RWPE2 (cell line): ENCODE measurements at places on chromosomes 2 and 18.

- no peak for DNase-seq
Measured at GRCh38 chr2:122412360-122412759, 656.9 kb downstream of the TSN start.

- no peak for DNase-seq
Measured at GRCh38 chr2:231288590-231288989, 90.2 kb downstream of the ARMC9 start.

- DNase-seq: no peak
Measured at GRCh38 chr2:152781175-152781574, 62.8 kb downstream of the ARL6IP6 start.

DNA sequence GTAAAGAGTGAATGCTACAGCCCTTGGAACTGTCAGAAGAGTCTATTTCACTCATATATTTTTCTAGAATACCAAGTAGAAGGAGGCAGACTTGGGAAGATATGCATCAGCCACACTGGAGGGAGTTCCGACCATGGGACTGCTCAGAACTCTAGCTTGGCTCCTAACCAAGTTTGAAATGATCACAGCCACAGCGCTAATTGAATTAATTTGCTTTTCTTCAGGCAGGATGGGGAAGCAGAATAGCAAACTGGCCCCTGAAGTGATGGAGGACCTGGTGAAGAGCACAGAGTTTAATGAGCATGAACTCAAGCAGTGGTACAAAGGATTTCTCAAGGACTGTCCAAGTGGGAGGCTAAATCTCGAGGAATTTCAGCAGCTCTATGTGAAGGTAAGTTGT, 51.4 kb downstream of the VSNL1 start:
- no peak for DNase-seq

- no peak for DNase-seq
Measured at GRCh38 chr2:236538242-236538641, 31.4 kb upstream of the ACKR3 start.

DNA sequence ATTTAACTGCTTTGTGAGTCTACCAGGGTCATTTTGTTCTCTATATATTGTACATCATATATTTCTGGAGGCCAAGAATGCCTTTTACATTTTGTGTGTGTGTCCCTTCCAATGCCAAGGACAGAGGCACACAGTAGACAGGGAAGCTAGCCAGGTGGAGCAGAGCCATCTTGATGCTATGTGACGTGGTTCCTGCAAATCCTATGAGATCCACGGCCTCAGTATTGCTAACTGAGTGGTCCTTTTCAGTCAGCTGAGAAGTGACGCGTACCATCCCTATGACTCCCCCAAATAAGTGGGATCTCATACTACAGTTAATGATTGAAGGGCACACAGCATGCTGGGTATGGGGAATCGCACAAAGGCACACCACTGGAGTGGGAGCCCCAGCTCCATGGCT, 27.3 kb downstream of the CCDC141 start:
- DNase-seq: no peak

DNA sequence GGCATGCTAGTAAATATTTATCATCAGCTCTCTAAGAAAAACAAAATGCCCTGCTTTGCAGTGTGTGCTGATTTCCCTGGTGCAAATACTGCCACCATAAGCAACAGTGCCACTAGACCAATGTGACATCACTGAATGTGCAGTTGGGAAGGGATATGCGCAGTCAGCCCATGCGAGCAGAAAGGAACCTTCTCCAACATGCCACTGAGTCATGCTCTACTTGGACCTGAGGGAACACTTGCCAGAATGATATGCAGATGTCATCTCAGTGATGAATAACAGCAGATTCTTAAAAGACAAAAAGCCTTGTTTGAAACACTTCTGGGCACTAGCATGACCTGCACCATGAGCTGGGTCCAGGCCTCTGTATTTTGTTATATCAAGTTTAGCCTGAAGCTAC, 55.3 kb upstream of the REL start:
- DNase-seq: no peak

- DNase-seq: no peak
Measured at GRCh38 chr2:121298476-121298875, 13.5 kb upstream of the TFCP2L1 start.

- no peak for DNase-seq
Measured at GRCh38 chr2:230920167-230920566, 4.9 kb downstream of the GPR55 start.

DNA sequence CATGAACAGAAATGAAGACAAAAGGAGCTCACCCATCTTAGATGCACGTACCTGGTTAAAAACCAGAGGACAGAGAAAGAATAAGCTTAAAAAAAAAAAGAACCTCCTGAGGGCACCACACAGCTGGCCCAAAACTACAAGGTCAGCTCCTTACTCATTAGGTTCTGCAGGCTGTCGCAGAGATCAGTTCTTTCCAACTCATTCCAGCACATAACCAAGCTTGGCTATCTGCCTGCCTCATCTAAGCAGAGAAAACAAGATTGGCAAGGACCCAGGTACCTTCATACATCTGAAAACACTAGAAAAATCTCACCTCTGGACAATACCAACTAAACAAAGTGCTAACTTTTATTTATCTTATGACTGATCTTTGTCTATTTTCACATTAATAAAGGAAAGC, 89.9 kb downstream of the NOL10 start:
- no peak for DNase-seq

GRCh38 chr2:238688193-238689153, 159.4 kb upstream of the TWIST2 start:
- DNase-seq: no peak

- DNase-seq: no peak
Measured at GRCh38 chr2:41873102-41874031, 174.5 kb upstream of the PKDCC start.

- no peak for DNase-seq
Measured at GRCh38 chr18:23485386-23485785, 17.9 kb upstream of the RMC1 start.

DNA sequence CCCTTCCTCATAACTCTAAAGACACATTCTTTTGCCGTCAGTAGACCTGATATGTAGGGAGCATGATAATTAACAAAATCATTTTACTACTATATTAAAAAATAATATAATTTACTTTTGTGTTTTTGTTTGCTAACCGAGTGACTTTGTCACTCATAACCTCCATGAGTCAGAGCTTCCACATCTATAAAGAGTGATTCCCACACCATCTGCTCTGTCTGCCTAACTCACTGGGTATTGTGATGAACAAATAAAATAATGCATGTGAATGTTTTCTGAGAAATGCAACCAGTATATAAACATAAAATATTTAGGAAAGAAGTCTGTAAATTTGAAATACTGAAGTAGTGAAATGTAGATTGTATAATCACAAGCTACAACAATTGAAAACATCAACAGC, 123.4 kb upstream of the DSEL start:
- no peak for DNase-seq

DNA sequence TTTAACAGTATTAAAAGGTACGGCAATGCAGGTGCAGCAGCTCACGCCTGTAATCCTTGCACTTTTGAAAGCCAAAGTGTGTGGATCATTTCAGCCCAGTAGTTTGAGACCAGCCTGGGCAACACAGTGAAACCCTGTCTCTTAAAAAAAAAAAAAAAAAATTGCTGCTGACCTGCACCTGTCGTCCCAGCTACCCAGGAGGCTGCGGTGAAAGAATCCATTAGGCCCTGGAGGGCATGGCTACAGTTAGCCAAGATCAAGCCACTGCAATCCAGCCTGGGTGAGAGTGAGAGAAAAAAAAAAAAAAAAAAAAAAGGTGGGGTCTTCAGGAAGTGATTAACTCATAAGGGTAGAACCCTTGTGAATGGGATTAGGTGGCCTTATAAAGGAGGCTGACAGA, 12.8 kb downstream of the CUL3 start:
- DNase-seq: no peak

- DNase-seq: no peak
Measured at GRCh38 chr2:8580316-8581233, 101.3 kb upstream of the ID2 start.

DNA sequence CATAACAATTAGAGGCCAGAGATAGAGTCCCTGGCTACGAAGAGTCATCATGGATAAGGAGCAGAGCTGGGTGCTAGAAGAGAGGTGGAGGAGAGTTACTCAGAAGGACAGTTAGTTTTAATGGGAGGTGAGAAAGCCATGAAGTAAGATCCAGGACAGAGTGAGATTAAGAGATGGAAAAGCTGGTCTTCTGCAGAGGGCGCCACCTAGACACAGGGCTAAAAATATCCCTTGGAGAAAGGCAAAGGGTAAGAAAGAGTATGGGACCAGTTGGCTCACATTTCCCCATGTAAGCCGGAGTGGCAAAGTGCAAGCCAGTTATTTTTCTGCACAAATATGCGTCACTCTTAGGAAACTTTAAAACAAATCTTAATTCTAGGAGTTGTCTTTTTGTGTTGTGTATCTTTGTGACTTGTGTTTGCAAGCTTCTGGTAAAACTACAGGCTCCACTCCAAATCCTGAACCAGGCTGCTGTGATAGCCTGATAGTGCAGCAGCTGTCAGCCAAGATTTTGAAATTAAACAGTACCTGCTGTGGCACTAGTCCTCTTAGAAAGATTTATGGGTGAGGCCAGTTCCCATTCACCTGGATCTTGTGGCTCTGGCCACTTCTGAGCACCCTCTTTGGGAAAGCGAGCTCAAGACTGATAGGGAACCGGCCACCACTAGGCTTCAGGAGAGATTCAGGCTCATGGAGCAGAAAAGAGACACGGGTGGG, 204.2 kb downstream of the TPGS2 start:
- no peak for DNase-seq

DNA sequence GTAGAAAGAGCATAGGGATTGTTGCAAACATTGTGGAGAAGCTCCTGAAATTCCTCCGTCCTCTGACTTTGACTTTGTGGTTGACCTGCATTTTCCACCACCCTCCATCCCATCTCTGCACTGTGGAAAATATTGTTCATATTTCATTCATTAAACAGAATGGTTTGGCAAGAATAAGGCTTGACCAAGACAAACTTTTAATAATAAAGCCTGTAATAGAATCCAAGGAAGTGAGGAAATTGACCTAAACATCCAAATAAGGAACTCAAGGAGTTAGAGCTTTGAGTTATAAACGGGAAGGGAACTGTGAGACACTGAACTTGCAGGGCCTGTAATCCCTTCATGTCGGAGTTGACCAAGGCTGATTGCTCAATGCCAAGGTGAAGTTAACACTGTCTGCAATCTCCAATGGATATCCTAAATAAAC, 115.2 kb downstream of the GFPT1 start:
- DNase-seq: no peak

DNA sequence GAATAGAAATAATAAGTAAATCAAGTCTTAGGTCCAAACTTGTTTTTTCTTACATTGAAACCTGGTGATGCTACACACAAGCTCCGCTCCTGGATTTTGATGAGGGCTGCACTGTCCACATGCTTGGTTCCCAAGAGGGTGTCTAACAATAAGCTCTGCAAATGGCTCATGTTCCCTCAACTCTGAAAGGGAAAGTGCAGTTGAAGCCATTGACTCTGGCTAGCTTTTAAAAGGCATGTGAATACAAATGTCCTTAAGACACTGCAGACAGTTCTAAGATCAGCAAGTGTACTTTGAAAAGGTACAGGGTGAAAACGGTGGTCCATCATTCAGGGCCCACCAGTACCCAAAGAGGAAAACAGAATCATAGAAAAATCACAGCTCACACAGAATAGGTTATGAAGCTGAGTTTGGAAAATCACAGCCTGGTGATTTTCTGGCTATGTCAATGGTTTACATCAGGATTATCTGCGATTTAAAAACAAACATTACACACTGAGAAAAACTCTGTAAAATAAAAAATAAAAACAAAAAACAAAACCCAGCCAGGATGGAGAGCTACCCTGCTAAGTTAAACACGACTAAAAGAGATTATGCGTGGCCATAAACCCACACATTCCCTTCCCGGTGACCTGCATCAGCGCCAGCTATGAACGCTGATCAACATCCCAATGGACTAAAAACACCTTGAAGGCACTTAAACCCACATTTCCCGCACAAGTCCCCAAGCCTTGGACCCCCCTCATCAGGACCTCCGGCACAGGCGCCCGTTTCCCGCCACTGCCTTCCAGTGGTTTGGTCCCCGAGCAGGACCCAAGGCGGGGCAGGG, 554 bp downstream of the PFN4 start:
- DNase-seq: no peak

GRCh38 chr2:3876685-3877084, 173.3 kb downstream of the DCDC2C start:
- no peak for DNase-seq

GRCh38 chr2:215003001-215003400, 135.4 kb downstream of the ABCA12 start:
- DNase-seq: no peak

DNA sequence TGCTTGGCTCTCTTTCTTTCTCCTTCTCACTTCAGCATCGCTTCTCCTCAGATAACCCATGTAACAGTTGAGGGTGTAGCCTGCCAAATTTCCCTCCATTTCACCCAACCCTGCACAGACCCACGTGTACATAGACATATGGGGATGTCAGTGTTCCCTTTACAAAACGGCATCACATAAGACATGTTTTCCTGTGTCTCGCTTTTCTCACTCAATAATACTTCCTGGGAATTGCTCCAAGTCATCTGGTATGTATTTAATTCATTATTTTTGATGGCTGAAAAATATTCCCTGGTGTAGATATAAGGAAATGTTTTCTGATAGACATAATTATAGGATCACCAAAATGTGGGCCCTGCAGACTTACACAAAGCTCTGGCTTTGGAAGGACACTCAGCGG, 176.8 kb downstream of the LOXHD1 start:
- DNase-seq: no peak

DNA sequence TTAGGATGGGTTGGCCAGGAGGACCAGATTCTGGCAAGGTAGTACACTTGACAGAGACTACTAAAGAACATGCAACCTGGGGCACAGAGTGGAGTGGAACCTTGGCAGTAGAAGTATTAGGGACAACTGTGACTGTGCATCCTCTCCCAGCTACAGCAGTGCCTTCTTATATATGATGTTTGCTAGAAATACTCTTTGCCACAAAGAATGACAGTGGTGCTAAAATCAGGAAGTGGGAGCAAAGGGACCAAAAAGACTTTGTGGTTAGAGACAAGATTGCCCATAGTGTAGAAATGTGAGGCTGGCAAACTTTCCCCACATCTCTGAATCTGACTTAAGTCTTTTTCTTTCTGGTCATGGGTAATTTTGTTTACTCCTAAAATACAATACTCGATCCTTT, 9.4 kb upstream of the SLC38A11 start:
- no peak for DNase-seq

DNA sequence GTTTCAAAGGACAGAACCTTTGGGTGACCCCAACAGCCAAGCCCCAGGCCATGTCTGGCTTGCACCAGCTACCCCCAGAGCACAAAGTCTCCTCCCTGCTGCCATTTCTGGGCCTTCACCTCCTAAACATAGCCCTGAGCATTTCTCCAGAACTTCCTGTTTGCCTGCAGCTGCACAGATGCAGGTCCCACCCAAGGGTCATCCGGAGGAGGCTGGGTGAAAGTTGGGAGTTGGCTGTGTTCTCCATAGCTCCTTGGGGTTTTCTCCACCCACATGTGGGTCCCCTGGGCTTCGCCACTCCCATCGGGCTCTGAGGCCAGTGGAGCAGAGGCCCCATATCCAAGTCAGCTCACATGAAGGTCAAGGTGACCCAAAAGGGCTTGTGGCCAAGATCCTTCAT, 4.3 kb downstream of the TNP1 start:
- DNase-seq: no peak
